ENCODE measurements at places on chromosomes 7 and 10.

- no peak for DNase-seq
These were observed 8.7 kb downstream of the RASGEF1A start for GRCh38 chr10:43258211-43258561.

DNA sequence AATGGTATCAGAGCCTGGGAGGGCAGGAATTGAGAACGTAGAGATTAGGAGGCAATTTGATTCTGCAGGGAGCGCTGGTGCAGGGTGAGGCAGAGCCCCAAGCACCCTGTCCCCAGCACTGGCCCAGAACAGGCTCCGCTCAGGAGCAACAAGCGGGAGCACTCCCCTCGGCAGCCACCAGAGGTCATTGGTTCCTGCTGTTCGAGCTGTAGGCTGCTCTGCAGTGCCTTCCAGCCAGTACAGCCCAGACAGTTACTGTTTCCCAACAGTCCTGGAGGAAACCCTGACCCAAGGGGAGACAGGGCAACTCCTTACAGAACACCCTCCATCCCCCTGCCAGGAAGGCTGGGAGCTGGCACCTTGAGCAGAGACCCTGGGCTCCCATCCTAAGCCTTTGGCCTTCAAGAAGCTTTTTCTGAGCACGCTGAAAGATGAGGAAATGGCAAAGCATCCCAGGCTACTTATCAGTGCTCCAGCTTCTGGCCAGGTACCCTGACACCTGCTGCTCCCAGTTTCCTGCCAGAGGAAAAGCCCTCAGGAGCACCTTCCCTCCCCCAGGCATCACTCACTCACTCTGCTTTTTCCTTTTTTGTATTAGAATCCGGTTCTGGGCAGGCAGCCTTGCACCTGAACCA lies 71.2 kb upstream of the EFCAB10 start:
- peak; percentile 34 for DNase-seq

- no peak for DNase-seq
These were observed 97.7 kb upstream of the RPA3 start for GRCh38 chr7:7816084-7816483.

DNA sequence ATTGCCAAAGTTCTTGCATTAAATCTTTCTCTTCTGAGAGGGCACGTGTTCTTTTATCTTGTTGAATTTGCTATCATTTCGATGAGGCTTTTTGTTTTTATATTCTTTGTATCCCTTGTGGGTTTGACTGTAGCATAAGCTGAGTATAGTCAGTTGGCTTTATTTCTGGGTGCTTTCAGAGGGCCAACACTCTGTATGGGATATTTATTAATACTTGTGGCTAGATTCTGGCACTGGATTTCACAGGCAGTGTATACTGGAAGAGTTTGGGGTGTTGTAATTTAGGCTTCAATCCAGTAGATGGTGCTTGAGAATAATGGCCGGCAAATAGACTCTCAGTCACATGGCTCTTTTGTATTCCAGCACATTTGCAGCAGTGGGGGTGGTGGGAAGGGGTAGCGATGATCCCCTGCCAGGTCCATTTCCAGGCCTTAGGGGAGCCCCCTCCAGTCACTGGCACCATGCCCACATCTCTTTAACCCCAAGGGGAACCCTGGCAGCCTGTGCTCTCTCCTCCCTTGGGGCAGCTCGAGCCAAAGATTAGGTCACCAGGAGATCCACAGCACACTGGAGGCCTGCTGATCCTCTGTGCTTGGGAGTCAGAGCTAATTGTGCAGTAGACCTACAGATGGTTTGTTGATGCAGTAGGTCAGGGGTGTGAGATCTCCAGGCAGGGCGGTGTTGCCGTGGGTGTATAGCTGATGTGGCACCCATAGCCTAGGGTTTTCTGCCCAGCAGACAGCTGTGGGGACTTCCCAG lies 81.8 kb downstream of the PTPN20 start:
- no peak for DNase-seq

DNA sequence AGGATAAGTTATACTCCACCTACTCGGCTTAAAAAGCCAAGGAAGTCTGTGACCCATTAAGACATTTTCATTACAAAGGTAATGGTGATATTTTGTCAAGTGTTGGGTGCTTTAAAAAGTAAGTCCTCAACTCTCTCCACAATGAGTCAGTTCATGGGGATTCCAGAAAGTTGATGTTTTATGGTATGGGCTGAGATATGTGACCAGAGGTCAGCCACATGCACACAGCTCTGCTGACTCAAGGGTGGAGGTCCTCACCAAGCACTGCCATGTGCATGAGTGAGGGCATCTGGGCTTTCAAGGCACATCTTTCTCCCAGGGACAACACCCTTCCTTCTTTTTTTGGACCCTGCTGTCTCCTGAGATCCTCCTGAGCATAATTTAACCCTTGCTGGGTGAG lies 292.9 kb downstream of the PTEN start:
- no peak for DNase-seq

- DNase-seq: no peak
These were observed 253.8 kb upstream of the INHBA start for GRCh38 chr7:41956705-41957104.

DNA sequence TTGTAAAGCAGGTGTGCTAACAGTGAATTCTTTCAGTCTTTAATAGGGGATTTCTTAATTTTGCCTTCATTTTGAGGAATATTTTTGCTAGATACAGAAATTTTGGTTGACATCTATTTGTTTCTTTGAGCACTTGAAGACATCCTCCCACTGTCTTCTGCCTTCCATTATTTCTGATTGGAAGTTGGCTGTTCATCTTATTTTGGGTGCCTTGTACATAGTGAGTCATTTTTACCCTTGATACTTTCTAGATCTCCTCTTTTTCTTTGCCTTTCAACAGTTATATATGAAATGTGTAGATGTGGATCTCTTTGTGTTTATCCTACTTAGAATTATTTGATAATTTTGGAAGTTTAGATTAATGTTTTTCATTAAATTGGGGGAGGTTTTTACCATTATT lies 631.0 kb downstream of the AUTS2 start:
- DNase-seq: no peak

- peak; percentile 32 for DNase-seq
These were observed 6.7 kb downstream of the ATP6V1F start for GRCh38 chr7:128869138-128869943.

DNA sequence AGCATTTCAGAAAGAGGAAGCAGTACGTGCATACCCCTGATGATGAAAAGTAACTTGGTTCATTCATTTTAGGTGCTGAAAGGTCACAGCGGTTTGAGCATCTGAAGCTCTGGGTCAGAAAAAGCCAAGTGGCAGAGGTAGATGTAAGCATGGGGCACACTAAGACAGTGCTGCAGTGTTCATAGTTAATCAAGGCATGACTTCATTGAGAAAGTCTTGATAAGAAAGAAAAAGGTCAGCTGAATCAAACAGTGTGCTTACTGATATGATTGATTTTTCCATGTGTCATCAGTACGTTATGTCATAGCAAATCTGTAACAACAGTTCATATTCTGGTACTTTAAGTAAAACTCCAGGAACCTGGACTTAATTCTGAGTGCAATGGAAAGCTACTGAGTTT lies 107.7 kb upstream of the PCLO start:
- DNase-seq: no peak

DNA sequence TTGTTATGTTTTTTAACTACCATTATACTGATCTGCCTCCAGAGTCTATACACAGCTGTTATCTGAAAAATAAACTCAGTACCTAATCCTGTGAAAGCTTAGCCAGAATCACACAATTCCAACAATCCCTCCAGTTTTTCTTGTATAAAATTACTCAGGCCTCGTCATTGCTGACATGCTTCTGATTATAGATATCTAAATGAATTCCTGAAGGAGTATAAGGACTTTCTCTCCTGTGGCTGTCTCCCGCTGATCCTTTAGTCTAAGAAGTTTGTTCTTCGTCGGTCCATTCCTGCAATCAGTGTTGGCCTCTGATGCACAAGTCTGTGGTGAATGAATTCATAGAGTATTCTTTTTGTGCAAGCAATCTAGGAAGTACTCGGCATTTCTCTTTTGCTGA lies 288.9 kb upstream of the SEMA3C start:
- DNase-seq: no peak

GRCh38 chr10:1418031-1418550 lies 319.2 kb downstream of the ADARB2 start:
- no peak for DNase-seq

- DNase-seq: no peak
These were observed 141.1 kb upstream of the WNT16 start for GRCh38 chr7:121187676-121188075.

- DNase-seq: no peak
These were observed 31.8 kb upstream of the TM9SF3 start for GRCh38 chr10:96618653-96619052.

- no peak for DNase-seq
These were observed 167.1 kb downstream of the C7orf25 start for GRCh38 chr7:42744746-42745145.

- DNase-seq: no peak
These were observed 4.6 kb downstream of the USP54 start for GRCh38 chr10:73586583-73586984.

GRCh38 chr10:15738270-15738925 lies 18.7 kb upstream of the ITGA8 start:
- DNase-seq: no peak

DNA sequence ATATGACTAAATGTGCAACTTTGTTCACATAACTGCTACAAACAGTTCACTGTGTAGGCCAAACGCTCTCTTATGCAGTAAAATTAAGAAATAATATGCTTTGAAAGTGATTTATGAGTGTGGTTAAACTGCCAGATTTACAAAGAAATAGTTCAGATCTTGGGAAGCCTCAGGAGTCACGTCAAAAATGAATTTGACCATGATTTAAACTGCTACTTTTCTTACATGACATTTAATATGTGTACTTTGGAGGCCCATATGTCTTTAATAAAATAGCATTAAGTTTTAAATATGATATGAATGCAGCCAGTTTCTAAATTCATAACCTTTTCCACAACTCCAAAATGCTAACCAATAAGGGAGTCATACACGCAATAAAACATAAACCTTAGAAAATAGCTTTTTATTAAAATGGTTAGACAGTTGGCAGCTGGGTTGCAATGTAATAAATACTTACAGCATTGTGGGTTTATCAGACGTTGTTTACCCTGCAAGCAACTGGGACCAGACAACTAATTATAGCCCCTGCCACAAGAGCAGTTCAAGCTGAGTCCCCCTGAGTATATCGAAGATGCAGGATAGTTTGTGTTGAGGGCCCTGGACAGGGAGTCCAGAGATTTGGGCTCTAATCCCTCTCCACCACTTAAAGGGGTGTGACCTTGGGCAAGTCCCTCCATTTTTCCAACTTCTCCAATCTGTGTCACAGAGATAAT lies 640.4 kb downstream of the LRMDA start:
- no peak for DNase-seq

Data from stimulated activated CD4-positive, alpha-beta T cell treated with anti-CD3 and anti-CD28 coated beads, Interleukin-1b, Interleukin-23, amount 100 ng/mL, for 24 hours (primary cell).